ENCODE measurements at places on chromosomes 2 and 18.

DNA sequence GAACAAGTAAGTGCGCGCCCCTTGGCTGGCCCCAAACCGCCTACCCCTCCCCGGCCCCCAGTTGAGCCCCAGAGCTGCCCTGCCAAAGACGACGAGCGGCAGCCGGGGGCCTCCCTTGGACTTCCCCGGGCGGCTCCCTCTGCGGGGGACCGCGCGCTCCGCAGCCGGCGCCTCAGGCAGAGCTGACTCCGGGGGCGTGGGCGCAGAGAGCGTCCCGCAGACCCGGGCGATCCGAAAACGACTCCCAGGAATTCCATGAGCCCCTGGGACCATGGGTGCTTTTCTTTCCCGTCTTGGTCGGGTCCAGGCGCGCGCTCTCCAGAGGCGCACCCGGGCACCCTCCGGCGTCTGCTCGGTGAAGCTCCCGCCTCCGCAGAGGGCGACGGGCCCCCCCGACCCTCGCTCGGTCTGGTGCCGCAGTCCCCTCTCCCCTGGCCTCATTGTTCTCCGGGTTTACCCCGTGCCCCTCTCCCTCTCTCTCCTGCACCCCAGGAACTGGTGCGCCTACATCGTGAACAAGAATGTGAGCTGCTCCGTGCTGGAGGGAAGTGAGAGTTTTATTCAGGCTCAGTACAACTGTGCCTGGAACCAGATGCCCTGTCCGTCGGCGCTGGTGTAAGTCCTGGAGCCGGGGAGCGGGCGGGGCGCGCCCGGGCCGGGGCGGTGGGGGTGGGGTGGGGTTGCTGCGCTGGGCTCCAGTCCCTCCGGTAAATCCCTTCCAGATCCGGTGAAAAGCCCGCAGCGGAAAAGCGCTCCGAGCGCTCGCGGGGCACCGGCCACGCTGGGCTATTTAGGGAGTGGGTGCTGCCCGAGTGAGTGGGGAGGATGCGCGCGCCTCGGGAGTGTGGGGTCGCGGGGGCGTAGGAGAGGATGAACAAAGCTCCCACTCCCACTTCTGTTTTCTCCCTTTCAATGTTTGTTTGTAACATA is 776 bp downstream of the EMILIN2 start:
- DNase-seq, result no peak

- no peak for DNase-seq
These were observed 86.6 kb downstream of the DNER start for GRCh38 chr2:229627728-229628127.

- DNase-seq, result no peak
These were observed 227.0 kb upstream of the SIX2 start for GRCh38 chr2:45236268-45236667.

DNA sequence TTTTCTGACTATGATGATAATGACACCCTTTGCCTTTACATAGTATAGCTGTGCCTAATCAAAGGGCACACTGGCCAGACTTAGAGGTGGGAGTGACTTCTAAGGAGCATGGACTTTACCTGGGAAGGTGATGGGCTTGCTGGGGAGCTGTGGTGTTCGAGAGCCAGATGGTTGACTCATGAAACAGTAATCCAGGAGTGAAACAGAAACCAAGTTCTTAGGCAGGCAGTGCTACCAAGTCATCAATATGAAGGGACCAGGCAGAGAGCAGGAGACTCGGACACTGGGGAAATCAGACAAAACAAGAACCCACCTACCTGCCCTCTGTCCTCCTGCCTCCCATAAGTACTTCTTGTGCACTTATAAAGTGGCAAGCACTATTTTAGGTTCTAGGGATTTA is 430.4 kb downstream of the DLGAP1 start:
- DNase-seq, result no peak
